ENCODE measurements at places on chromosomes 6 and 20.

GRCh38 chr6:26598267-26598666 is 1.5 kb downstream of the ABT1 start:
- no peak for DNase-seq

DNA sequence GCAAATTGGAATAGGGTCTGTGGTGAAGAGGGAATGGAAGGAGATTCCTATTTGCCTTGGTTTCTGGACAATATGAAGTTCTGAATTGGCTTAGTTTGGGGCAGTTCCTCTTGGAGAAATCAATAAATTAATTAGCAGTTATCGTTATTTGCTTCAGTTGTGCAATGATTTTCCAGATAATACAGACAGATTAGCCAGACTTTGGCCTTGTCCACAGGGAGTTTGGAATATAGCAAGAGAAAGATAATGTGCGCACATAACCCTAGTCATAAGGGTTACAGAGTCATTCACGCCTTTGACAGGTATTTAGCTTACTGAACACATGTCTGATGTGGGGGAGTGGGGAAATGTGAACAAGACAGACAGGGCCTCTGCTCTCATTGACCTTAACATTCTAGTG is 1.3 kb downstream of the ATRN start:
- DNase-seq: no peak

DNA sequence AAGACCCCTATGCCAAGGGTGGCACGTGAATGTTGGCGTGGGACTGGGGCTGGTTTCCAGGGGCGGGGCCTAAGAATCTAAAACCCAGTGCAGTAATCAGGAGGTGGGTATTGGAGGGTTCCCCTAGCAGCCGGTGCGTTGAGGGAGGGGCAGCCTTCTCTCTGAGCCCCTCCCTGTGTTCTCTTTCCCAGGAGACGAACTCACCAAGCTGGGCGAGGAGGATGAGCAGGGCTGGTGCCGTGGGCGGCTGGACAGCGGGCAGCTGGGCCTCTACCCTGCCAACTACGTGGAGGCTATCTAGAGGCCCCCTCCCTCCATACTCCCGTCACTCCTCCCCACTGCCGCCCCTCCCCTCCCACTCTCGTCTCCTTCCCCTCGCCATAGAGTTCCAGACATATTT is 23.9 kb downstream of the SPDEF start:
- no peak for DNase-seq

GRCh38 chr6:157513004-157513603 is 132.1 kb downstream of the ZDHHC14 start:
- DNase-seq: no peak

DNA sequence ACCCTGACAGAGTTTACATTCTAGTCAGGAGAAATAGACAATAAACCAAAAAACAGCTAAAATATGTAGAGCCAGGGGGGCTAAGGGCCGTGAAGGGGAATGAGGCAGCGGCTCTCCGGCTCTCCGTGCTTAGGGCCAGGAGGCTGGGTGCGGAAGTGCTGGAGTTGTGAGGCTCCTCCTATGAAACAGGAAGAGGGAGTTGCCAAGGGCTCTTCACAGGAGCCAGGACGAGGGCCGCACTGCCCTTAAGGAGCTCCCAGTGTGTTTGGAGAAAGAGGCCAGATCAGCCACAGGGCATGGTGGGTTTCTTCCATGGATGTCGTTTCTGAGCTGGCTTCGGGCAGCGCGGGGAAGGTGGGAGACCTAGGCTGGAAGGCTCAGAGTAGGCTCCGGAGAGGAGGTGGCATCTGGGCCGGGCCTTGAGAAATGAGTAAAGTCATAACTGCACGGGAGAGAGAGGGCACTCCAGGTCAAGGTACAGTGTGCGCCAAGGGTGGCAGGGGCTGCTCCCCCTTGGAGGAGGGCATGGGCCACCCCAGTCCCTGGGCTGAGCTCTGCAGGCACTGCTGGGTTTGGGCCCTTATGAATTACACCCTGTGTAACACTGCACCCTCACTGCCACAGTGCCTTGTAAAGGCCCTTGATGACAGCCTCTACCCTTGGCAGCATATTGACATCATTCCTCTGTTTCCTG is 20.8 kb upstream of the MLN start:
- no peak for DNase-seq

Data from stimulated activated CD4-positive, alpha-beta T cell treated with anti-CD3 and anti-CD28 coated beads, Interleukin-1b, Interleukin-23, amount 100 ng/mL, for 24 hours (primary cell).